ENCODE measurements at places on chromosomes 12 and 14. TPM values are rescaled to one million over a fixed set of nuclear protein-coding genes. Genes with fewer than 3 reads are reported as not detected.

DNA sequence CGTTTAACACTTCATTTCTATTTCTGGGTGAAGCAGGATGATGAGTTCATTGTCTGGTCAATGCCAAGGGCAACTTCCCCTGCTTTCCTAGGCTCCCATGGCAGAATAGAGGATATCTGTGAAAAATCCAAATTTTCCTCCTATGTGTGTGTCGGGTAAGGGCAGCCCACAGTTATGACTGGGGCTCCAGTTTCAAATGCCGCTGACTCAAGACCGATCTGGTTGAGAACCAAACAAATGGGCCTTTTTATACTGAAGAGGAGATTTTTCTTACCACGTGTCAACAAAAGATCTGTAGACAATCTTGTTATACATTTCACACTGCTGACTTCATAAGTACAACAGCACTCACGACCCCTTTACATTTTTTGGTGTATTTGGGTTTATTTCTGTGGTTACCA lies 120.8 kb downstream of the CHST11 start:
- H3K4me3 ChIP-seq, result no peak overlapping the region
- no peaks in the 10 kb centered on the region for H3K36me3 ChIP-seq
- H3K27ac ChIP-seq, result peak overlapping the region; percentile 41
- no peaks in the 10 kb centered on the region for H3K27me3 ChIP-seq

DNA sequence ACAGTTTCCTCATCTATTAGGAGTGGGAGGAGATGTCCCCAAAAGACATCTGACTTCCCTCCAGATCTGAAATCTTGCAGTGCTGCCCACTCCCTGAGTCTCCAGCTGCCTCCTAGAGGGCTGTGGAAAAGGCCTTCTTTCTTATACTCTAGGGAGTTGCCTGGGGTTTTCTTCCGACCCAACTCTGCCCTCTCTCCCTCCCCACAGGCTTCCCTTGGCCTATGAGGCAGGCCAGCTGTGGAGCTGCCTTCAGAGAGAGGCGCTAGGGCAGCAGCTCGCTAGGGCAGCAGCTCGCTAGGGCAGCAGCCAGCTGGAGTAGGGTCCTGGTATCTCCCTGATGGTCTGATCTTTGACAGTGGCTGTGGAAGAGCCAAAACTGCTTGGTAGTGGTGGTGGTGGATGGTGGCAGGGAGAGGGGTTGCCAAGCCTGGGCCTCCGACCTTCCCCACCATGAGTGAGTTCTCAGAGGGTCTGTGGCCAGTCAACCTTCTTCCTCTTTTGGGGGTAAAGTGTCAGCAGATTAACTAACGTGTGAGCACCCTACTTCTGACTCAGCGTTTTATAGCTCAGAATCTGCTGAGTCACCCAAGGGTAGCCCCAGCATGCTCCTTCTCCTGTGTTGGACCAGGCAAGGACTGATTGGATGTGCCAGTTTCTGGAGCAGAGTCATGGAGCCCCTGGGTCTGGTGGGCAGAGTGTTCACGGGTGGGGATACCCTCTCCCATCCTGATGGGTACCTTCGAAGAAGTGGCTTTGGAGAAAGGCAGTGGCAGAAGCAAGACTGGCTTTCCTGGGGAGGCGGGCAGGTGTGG lies 2.3 kb downstream of the SLC48A1 start:
- peaks cover 9% of the 10 kb centered on the region for H3K27me3 ChIP-seq

DNA sequence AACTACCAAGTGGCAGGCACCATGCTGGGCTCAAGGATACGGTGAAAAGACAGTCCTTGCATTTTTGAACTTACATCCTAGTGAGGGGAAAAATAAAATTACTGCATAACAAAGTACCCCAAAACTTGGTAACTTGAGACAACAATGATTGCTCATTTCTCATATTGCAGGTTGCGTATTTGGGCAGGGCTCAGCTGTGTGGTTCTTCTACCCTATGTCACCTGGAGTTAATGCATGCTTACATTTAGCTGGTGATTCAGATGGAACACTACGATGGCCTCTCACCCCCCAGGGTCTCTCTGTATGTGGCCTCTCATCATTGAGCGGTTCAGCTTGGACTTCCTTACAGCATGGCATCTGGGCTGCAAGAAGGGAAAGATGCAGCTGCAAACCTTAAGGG lies 60.7 kb upstream of the RBM19 start:
- H3K27me3 ChIP-seq, result no peaks in the 10 kb centered on the region
- H3K36me3 ChIP-seq, result no peaks in the 10 kb centered on the region
- no peak for DNase-seq
- H3K4me1 ChIP-seq, result no peaks in the 10 kb centered on the region
- H3K27ac ChIP-seq, result no peak overlapping the region
- H3K4me3 ChIP-seq, result no peak overlapping the region

DNA sequence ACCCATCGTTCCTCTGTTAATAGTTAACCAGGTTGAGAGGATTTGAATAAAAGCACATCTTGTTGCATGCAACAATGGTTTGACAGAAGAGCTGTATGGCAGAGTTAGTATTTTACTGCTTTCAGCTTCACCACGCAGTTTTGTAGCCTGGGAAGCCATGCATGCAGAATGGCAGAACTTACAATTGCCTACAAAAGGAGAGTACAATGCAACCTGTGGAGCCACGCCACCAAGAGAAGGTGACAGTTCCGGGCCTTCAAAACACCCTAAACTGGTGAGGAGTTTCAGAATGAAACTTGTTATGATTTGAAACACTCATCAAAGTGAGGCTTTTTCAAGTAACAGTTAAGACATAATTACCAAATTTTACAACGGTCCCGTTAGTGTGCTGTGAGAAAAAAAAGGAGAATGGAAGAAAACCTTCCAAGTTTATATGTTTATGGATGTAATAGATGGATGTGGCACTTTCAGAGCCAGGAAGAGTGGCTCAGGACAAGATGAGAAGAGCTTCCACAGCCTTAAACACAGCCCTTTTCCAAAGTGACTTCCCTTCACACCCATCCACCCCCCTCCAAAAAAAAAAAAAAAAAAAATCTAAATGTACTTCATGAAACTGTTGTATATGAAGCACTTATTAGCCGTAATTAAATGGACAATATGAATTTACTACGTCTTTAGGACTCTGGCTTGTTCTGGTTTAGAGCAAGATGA lies 158.7 kb downstream of the EGLN3 start:
- no peak for DNase-seq
- H3K27ac ChIP-seq, result no peak overlapping the region
- H3K27me3 ChIP-seq, result peaks cover 2% of the 10 kb centered on the region
- H3K4me3 ChIP-seq, result peak overlapping the region; percentile 68
- H3K36me3 ChIP-seq, result no peaks in the 10 kb centered on the region

- no peak overlapping the region for H3K27ac ChIP-seq
- peaks cover 6% of the 10 kb centered on the region for H3K36me3 ChIP-seq
- no peak for DNase-seq
- H3K27me3 ChIP-seq, result no peaks in the 10 kb centered on the region
These were observed 31.9 kb upstream of the SOS2 start for GRCh38 chr14:50263321-50263720.

DNA sequence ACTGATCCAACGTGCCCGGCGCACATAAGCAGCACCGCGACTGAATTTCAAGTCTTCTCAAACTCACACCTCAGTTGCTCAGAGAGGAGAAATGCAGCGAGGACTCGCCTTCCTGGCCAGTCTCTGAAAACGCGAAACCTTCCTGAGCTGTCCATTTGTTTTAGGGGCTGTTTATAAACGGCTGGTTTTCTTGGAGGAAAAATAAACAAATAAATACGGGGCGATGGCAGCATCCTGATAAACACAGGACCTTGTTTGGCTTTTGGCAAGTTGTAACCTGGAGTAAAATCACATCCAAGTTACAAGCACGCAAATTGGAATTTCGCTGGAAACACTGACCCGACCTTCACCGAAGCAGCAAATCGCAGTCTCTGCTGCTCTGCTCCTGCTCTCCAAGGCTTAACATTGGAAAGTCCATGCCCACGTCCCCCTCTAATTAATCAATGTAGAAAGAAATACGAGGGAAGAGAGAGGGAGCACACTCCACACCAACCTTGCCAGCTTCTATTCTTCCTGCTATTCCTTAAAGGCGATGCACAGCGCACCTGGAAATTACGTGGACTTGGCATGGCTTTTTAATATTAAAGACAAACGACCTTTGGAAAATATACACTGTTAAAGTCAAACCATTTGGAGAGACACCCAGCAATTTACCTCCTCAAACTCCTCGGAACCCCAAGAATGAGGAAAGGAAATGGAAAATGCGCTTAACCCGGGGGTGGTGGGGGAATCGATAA lies 248.8 kb downstream of the APAF1 start:
- no peak overlapping the region for H3K4me3 ChIP-seq
- no peak overlapping the region for H3K27ac ChIP-seq
- no peaks in the 10 kb centered on the region for H3K36me3 ChIP-seq

GRCh38 chr14:71363946-71364925 lies 457.0 kb downstream of the PCNX1 start:
- peaks cover under 1% of the 10 kb centered on the region for H3K36me3 ChIP-seq
- peak overlapping the region; percentile 41 for H3K27ac ChIP-seq
- no peak for DNase-seq

- DNase-seq, result no peak
- no peaks in the 10 kb centered on the region for H3K36me3 ChIP-seq
These were observed 5.8 kb downstream of the EFS start for GRCh38 chr14:23359167-23359626.

DNA sequence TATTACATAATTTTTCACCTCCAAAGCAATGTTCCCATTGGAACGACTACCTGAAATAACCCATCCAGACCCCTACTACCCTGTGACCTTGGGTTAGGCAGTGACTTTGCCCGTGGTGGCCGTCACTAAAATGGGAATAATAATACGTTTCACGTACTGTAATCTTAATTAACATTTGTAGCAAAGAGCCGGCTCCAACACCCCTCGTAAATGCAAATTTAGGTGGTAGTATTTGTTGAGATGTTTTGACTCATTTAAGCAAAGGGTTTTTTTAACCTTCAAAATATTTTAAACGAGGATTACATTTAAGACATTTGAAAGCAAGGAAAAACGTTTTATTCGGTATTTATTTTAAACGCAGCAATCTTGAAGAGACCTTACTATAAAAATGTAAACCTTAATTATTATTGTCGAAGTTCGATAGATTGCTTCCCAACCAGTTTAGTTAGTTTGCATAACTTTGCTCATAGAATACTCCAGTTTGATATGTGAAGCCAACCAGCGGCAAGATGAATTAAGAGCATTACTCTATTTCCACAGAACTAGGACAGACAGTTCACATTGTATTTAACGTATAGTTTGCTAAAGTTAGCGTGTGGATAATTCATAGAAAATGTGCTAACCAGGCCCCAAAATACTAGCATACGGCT lies 1.4 kb upstream of the ARID2 start:
- peak overlapping the region; percentile 99 for H3K4me3 ChIP-seq
- DNase-seq, result no peak
- H3K27me3 ChIP-seq, result peaks cover 10% of the 10 kb centered on the region
- H3K4me1 ChIP-seq, result peaks cover 56% of the 10 kb centered on the region
- no peaks in the 10 kb centered on the region for H3K36me3 ChIP-seq

DNA sequence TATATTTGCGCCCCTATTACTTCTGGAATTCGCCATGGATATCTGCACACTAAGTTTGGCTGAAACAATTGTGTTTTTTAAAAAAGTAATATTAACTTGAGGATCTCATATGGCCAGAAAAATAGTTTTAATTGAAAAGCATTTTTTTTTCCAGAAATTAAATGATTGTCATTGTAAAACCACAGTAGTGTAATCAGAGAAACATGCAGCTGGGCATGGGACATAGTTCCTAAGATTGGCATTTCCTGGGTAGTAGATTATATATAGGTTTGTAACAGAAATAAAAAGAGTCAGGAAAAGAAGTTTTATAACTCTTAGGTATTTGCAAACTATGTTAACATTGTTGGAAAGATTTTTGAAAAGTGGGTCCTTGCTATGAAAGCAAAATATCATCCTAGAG lies 17.6 kb downstream of the SSPN start:
- no peak overlapping the region for H3K4me3 ChIP-seq
- H3K27me3 ChIP-seq, result peaks cover 2% of the 10 kb centered on the region
- no peak for DNase-seq
- H3K27ac ChIP-seq, result no peak overlapping the region

DNA sequence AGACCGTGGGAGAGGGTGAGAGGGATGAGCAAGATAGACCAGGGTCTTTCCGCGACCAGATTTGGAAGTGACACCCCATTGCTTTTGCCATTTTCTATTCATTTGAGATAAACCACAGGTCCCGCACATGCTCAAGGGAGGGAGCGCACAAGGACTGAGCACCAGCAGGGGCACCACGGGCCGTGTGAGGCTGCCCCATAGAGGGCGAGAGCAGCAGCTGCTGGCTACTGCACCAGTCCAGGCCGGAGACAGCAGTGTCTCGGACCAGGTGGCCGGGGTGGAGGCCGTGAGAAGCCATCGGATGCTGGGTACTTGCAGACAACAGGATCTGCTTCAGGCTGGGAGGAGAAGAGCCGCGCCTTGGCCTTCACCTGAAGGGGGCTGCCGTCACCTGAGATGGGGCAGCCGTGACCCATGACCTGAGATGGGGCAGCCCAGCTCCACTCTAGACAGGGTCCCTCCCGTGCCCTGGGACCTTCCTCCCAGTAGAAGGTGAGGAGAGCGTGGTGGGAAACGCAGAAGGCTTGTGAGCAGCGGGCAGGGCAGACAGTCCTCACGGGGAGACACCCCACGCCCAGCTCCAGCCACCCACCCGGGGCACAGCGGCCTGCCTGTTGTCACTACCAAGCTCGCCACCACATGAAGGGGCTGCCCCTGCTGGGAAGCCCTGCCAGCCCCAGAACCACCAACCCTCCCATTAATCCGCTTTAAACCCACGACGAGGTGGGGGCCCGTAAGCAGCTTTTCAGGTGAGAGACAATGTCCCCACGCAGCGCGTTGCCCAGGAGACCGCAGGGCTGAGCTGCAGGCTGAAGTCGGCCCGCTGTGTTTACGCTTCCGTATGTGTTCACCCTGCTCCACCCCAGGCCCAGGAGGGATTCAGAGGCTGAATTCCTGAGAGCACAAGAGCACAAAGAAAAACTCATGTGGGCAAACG lies 61.7 kb upstream of the FBRSL1 start:
- no peaks in the 10 kb centered on the region for H3K36me3 ChIP-seq
- peak overlapping the region; percentile 71 for H3K27ac ChIP-seq
- H3K4me3 ChIP-seq, result no peak overlapping the region
- peaks cover 20% of the 10 kb centered on the region for H3K4me1 ChIP-seq
- peak; percentile 54 for DNase-seq

The HVCN1 gene
- polyA plus RNA-seq, result 28.8 TPM

The ACSM4 gene
- polyA plus RNA-seq, result not detected

The PRH2 gene
- not detected for polyA plus RNA-seq

The CCDC177 gene
- polyA plus RNA-seq, result not detected

The RPS6KL1 gene
- 1.3 TPM for polyA plus RNA-seq

The TPH2 gene
- polyA plus RNA-seq, result not detected

The KRT7 gene
- not detected for polyA plus RNA-seq
